Effector memory CD8-positive, alpha-beta T cell (primary cell): ENCODE measurements at places on chromosomes 1 and 21.

- DNase-seq, result no peak
Observed at GRCh38 chr1:37020653-37021277, 13.6 kb downstream of the GRIK3 start.

- DNase-seq, result peak; percentile 88
Observed at GRCh38 chr1:108691942-108692723, at the start of gene PRPF38B. TSS of gene PRPF38B (plus strand) at chr1:108692310. CDS start at chr1:108692592, 282 bp downstream.

DNA sequence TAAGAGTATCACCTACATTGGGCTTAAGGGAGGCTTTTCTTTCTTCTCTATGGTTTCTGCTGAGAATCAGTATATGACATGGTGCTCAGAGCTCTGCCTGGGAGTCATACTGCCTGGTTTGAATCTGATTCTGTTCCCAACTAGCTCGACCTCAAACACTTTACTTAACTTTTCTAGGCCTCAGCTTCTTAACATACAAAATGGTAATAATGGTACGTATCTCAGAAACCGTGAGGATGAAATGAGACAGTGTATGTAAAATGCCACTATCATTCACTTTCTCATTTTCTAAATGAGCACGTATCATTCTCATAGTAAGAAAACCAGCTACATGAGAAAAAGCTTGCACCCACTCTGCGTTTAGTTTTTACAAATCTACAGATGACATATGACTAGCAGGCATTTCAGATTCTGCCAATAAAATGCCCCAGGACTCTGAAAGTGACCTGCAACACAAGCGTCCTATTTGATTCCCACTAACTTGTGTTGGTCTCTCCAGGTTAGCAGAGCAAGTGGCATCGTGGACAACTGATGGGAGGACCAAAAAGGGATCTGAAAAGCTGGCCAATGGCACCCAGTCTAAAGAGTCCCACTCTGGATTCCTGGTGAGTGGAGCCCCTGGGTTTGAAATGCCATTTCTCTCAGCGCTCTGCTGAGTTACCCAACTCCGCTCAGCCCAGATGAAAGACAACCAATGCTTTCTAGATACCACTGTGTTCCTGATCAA lies 6.1 kb downstream of the CTNNBIP1 start:
- DNase-seq, result no peak

- no peak for DNase-seq
Observed at GRCh38 chr1:172135978-172136610, 284.4 kb upstream of the C1orf105 start.

- no peak for DNase-seq
Observed at GRCh38 chr1:30305061-30305460, 418.3 kb downstream of the MATN1 start.

- DNase-seq, result no peak
Observed at GRCh38 chr1:19156676-19157075, 53.4 kb downstream of the UBR4 start.

DNA sequence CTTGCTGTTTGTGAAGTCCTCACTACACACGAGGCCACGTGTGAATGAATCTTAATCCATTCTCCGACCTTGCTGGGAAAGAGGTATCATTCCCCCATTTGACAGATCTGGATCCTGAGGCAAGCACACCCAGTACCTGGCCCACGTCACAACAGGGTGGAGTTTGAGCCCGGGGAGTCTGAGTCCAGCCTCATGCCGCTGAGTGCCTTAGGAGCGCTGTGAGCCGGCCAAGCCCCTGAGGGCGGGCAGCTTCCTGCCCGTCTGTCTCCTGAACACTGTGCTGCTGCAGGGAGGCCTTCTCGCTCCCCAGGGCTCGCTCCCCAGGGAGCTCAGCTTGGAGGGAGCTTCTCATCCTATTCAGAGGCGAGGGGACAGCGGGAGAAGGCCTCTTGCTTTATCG lies 29.7 kb downstream of the SLC45A1 start:
- DNase-seq, result no peak

GRCh38 chr1:242784807-242785206 lies 260.3 kb upstream of the PLD5 start:
- DNase-seq, result no peak

- no peak for DNase-seq
Observed at GRCh38 chr1:234593771-234594504, 16.0 kb downstream of the IRF2BP2 start.

DNA sequence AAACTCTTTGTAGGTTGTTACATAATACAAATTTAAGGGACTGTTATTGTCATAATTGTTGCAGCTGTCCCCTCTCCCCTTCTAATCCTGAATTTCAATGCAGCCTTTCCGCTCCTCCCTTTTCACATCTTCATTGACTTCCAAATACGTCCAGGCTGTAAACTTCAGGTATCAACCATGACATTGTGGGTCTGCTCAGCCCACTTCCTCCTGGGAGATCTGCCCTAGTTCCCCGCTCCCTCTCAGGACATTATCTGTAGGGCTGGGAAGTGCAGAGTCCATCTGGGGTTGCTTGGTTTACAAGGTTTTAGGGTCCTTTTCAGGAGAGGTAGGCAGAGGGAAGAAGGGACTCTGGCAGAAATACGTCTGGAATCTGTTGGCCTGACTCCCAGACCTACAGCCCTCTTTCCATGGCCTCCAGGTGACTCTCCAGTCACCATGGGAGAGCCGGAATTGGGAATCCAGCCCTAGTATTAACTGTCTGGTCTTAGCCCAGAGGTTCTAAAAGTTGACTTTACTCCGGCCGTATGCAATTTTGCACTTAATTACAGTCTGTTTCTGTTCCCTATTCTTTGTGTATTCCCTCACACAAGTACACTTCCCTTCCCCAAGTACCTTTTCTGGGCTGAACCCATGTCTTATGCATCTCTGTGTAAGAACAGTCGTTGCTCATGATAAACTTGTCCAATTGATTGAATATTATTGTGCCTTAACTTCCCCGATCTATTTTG lies 4.7 kb upstream of the DENND2D start:
- DNase-seq, result no peak

GRCh38 chr1:35762141-35762540 lies 7.6 kb downstream of the CLSPN start:
- no peak for DNase-seq

DNA sequence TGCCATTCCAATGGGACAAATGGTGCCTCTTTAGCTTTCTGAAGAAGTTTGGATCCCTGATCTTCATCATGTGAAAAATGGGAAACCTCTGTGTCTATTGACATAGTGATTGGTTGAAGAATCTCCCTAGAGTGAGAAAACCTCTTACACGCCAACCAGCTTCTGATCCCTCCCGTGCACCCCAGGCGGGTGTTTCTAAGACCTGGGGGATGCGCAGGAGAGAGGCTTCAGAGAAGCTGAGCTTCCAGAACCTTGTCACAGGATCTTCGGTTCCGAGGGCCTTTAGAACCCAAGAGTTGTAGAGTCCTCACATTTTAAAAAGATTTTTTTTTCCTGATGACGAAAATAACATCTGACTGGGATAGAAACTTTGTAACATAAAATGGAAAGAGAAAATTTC lies 11.3 kb downstream of the PODN start:
- DNase-seq, result no peak

DNA sequence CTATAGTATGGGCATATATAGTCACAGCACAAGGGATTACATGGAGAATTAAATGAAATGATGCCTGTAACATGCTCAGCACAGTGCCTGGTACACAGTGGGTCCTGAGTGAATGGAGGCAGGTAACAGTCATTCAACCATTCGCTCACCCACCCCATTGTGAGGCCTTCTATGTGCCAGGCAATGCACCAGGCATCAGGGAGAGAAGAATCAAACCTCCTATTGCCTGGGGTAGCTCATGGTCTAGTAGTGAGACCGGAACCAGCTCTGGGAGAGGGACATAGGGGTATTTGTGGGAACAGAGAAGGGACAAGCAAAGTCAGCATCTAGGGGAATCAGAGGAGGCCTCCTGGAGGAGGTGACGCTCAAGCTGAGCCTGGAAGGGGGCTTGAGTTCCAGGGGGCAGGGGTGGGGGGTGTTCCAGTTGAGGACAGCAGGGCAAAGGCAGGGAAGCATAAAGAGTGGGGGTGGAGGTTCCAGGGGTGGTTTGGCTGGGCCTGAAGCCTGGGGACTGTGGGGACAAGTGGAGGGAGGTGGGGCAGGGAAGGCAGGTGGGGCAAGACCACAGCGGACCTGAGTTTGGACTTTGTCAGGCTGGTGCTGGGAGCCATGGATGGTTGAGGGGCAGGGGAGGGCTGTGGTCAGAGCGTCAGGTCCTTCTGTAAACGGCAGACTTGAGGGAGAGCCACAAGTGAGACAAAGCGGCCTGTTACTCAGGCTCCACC lies 591.6 kb downstream of the PTPRU start:
- DNase-seq, result no peak

DNA sequence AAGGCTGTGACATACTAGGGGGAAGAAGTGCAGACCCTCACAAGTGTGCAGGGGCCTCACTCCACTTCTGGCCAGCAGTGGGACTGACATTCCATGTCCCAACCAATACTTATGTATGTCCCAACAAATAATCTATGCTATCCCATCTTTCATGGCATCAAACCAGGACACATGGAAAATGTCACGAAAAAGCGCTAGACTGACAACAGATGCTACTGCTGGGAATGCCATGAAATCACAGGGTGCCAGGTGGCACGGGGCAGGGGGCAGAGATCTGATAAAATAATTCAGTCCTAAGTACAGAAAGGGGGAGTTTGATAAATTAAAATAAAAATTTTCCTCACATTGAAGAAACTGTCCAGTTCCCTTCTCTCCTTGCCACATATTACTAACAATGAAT lies 27.6 kb upstream of the BCAS2 start:
- no peak for DNase-seq

GRCh38 chr1:25356441-25356840 lies 18.3 kb downstream of the TMEM50A start:
- DNase-seq, result no peak

DNA sequence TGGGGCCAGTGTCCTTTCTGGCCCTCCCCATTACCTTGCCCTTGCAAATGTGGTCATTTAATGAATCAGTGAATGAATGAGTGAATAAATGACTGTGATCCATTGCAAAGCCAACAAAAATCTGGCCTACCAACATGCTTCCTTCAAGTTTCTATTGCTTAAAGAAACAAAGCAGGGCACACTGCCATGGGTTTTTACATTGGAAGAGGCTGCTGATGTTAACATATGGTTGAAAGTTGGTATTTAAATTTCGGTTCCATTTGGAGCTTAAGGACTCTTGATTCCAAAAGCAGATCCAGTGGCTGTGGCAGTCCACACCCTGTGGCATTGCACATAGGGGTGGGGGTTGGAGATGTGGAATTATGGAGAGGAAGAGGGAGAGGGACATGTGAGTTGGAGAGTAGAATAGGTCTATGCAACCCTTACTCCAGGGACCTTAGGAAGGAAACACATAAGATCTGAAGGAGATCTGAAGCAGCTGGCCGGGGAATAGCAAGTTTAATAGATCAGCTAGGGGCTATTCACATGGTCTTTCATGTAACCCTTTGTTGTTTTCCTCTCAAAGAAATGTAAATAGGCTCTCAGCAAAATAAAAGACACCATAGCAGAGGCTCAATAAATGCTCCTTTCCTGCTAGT lies 7.2 kb downstream of the ABCA4 start:
- DNase-seq, result no peak

- DNase-seq, result no peak
Observed at GRCh38 chr21:37292941-37293340, 25.8 kb upstream of the VPS26C start.

- no peak for DNase-seq
Observed at GRCh38 chr1:29298246-29298645, 61.9 kb downstream of the PTPRU start.

- DNase-seq, result no peak
Observed at GRCh38 chr1:115506924-115507589, 134.7 kb upstream of the VANGL1 start.

DNA sequence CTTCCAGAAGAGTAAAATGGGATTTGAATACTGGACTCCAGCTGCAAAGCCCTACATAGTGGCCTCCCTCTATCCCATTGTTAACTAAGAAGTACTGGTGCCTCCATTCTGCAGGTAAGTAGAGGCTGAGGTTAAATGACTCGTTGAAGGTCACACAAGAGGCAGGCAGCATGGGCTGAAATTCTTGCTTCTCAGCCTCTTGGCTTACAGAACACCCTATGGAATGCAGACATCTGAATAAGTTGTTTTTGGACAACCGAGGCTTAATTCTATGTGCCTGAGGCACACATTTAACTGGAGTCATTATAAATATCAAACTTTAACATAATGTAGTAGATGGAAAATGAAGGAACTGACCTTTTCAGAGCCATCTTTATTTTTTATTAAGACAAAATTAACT lies 5.7 kb downstream of the DNAJC11 start:
- DNase-seq, result no peak
